ENCODE measurements at places on chromosomes 2 and 18.

DNA sequence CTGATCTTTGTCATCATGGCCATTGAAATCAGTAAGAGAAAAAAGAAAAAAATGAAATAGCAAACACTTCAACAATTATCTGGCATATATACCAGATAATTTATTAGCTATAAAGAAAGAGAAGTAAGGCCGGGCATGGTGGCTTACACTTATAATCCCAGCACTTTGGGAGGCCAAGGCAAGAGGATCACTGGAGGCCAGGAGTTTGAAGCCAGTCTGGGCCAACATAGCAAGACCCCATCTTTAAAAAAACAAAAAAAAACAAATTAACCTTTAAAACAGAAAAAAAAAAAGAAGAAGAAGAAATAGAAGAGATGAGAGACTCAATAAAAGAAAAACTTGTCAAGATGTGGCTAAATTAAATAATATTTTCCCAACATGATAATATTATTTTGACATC is 61.6 kb upstream of the TGIF1 start:
- no peak for DNase-seq

DNA sequence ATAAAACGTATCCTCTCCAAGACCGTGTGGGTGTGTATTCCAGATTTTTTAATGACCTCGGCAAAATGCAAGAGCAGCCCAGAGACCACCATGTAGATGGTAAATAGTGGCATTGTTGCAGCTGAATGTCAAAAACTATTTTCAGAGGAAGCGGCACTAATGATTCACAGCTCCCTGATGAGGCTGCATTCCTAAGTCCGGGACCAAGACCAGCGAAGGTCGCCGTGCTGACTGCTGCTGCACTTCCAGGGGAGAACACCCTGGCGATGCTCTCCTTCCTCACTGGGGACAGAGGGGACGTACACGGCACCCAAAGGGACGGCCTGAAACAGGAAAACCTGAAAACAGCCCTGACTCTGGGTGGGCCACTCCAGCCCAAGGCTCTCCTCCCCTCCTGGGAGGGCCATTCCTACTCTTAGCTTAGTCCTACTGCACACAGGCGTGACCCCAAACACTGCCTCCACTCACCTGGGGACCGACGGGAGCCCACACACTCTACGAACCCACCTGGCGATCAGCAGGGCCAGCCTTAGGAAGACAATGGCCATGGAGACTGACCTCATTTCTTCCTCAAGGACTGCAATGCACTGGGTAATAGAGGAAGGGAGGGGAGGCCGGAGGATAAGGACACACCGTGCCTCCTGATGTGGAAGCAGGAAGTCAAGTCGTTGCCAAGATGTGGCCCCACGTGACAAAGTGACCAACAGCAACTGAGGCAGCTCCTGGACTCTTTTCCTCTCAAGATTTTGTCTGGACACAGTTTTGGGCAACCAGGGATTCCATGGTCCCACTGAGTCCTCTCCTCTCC is 82.8 kb downstream of the ZNF516 start:
- no peak for DNase-seq

- no peak for DNase-seq
Observed at GRCh38 chr2:166060191-166060590, 67.6 kb downstream of the SCN1A start.

DNA sequence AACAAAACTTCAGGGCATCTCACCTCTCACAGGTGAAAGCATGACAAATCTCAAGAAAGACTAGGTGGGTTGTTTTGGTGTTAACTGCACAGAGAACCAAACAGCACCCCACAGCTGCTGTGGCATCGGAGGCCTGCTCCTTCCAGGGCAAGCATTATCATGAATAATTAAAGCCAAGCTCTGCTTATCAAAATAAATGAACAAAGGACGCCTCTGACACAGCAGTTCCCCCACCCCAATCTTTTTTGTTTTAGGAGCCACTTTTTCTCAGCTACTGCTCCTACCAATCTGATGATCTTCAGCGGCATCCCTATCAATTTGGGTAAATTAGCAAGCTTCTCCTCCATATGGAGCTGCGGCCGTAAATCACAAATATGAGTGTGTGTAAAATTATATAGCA is 58.6 kb downstream of the KLF7 start:
- no peak for DNase-seq

DNA sequence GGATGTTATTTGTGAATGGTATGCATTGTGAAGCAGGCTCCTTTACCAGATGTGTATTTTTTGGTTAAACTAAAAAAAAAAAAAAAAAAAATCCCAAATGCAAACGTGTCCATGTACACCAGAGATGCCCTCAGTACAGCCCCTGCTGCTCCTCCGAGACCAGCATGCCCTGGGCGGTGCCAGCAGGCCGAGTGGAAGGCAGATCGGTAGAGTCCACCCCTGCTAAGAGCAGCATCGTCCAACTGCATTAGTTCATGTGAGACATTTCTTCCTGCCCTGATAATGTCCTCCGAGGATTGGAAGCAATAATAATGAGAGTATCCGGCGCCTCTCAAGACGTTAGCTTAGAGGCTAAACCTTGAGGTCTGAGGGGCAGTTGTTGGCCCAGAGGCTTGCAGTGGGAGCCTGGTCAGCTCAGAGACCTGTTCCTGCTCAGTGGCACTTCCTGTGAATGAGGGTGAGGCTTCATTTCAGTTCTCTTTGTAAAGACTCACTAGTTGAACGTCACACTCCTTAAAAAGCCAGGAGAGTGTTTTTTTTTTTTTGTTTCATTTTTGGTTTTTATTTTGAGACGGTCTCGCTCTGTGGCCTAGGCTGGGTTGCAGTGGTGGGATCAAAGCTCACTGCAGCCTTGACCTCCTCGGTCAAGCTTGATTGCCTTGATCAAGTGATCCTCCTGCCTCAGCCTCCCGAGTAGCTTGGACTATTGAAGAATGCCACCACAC is 5.6 kb downstream of the SLC66A3 start:
- no peak for DNase-seq

DNA sequence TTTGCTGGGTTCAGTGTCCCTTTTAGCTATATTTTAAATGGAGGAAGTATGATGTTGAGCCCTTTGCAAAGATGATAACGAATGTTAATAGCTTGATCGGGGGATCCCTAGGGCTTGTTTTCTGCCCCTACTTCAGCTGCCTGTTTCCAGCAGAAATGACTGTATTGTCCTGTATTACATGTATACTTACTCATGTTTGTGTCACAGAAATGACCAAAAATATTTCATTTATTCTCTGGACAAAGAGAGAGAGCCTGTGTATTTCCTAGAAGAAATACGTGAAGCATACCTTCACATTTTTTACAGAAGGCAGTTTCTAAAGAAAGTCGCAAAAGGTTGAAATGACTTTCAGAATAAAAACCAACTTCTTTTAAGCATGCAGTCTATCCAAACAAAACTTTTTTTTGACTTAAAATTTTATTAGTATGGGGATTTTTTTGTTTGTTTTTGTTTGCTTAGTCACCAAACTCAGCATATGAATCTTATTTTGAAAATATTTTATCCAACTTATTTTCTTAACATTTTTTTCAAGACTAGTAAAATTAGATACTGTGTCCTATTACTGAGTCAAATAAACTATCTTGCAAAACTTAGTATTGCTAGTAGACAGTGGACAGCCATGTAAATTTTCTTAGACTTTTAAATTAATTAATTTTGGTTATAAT is 68.9 kb downstream of the PTRHD1 start:
- no peak for DNase-seq

GRCh38 chr2:230772156-230772555 is 59.5 kb downstream of the CAB39 start:
- DNase-seq: no peak

DNA sequence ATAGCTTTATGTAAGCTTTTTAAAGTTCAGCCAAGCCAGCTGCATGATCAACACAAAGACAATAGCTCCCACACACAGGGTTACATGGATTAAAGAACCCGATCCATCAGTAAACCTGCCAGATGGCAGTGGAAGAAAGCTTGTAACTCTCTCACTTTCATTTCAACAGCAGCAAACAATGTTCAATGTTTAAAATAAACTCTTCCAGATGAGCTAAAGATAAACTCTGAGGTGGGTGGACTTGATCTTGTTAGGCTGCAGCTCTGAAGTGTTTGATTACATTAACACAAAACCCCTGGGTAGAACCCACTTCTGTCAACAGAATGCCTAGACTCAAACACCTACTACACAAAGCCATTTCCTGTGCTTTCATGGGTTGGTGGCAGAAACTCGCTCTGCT is 13.9 kb downstream of the RDH14 start:
- DNase-seq: no peak

DNA sequence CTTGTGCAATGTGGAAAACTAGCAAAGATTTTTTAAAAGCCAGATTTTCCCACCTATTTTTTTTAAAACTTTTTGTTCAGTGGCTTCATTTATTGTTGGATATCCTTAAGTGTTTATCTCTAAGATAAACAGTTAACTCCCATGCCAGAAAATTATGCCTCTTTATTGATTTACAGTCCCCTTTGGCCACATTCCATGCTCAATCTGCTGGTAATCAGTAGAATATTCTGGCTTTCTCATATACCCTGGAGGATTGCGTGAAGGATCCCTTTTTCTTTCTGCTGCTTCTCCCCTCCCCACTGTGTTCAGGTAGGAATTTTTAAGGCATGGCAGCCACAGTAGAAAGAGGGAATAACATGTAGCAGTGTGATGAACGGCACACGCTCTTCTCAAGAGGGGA is 2.6 kb downstream of the GRHL1 start:
- DNase-seq: no peak

GRCh38 chr2:238085899-238086298 is 14.2 kb upstream of the ESPNL start:
- no peak for DNase-seq

GRCh38 chr2:101724125-101724474 is 26.6 kb downstream of the MAP4K4 start:
- no peak for DNase-seq

- peak; percentile 8 for DNase-seq
Observed at GRCh38 chr18:59605633-59606192, 91.5 kb downstream of the CCBE1 start.

DNA sequence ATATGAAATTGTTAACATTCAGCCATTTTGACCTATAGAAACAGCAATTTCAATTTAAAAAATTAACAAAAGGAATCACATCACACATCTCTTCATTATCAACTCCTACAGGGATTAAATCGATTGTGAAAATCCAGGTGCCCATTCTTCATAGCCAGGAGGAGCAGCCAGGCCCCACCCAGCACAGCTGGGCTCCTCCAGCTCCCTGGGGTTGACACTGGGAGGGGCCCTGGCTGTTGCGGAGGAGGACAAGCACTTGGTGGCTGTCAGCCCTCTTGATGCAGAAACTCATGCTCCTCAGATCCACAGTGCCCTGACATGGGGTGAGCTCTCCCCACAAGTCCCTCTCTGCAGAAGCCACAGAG is 99.8 kb downstream of the FAM210A start:
- DNase-seq: no peak

DNA sequence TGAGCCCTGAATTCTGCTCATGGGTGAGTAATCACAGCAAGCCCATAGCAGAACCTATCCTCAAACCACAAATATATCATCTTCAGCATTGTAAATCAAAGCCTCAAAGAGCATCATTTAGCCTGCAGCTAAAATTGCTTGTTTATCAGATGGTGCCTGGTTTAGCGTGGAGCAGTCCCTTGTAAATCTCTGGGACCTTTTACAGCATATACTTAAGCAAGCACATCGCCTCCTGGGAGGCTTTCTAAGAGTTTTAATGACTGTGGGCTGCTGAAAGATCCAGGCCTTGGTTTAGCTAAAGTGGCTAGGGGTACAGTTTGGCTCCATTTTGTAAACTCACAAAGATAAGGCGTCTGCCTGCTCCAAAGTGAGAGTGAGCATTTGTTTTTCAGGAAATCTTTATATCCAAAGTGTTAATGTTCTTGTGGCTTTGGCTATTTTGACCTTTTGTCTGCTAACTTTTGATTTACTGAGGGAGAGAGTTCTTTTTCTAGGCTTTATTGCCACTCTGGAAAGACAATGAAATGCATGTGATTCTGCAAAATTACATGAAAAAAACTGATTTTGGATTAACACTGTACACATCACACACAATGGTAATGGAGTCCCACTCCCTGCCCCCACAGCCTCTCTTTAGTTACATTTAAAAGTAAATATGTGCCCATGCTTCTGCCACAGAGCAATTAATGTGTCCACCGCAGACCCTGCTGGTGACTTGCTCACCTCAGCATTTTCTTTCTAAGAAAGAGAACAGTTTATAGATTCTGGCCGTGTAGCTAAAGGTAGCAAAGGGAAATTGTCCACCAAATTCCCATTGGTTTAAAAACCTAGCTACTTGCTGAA is 194.8 kb downstream of the LNPK start:
- DNase-seq: no peak

GRCh38 chr2:145460112-145460511 is 940.2 kb upstream of the ZEB2 start:
- no peak for DNase-seq

GRCh38 chr2:113672326-113672932 is 45.4 kb downstream of the RABL2A start:
- no peak for DNase-seq

- DNase-seq: no peak
Observed at GRCh38 chr2:27315122-27315521, 6.9 kb upstream of the UCN start.

- DNase-seq: no peak
Observed at GRCh38 chr2:41381701-41382100, 666.1 kb upstream of the PKDCC start.

- DNase-seq: no peak
Observed at GRCh38 chr18:3466872-3467271, 16.9 kb downstream of the TGIF1 start.

- DNase-seq: no peak
Observed at GRCh38 chr2:104109356-104109755, 744.6 kb upstream of the POU3F3 start.

DNA sequence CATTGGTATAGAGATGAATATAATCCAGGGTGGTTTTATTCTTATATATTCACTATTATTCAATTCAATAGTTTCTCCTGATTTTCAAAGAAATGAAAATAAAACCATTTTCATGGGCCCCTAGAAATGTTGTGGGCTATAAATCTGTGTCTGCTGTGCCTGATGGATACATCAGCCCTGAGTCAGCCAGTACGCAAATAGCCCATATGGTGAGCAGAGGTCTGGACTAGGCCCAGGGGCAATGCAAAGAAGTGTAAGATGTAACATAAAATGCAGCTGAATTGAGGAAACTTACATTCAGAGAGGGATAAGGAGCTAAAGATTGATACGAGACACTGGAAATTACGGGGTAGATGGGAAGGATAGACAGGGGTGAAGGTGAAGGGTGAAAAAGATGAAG is 122.5 kb downstream of the MAIP1 start:
- DNase-seq: peak; percentile 18

DNA sequence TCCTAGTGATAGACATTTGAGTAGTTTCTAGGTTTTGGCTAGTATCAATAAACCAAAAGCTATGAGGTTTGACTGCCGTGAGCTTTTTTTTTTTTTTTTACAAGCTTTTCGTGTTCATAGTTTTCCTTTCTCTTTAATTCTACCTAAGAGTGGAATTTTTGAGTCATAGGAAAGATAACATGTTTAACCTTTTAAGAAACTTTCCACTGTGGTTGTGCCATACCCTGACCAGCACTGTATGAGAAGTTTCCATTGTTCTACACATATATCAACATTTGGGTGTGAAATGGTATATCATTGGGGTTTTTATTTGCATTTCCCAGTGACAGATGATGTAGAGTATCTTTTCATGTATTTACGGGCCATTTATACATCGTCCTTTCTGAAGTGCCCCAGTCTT is 31.7 kb downstream of the UBE2F start:
- no peak for DNase-seq

Data from kidney glomerular epithelial cell (primary cell).